Hematopoietic multipotent progenitor cell treated with erythropoietin and hydrocortisone succinate and interleukin-3 and kit ligand, for 15 days (in vitro differentiated cells): ENCODE measurements at places on chromosomes 2 and 18.

DNA sequence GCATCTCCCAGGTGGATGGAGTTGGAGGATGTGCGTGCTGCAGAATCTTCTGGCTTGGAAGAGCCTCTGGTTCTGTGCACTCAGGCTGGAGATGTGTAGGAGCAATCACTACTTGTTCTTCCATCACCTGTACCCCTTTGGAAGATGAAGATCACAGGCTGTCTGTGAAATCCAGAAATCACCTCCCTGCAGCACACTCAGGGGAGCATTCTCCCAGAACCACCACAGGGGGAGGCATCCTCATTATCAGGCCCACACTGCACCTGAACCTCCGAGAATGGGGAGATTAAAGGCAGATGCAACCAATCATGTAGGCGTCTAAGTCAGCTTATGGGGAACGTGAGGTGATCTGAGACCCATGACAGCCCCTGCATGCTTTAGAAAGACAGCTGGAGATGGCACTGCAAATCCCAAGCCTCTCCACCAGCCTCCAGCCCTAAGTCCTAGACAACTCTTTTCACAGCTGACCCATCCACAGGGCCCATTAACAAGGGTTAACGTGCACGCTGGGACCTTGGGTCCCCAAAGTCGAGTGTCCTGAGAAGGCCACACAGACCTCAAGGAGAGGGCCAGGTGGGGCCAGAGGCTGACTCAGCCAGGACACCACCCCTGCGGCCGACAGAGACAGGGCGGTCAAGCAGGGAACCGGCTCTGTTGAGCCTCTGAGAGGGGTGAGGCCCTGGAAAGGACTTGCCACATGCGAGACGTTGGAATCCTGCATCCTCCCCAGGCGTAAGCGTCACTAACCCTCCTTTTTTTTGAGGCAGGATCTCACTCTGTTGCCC, 314.9 kb downstream of the EIPR1 start:
- DNase-seq, result no peak

DNA sequence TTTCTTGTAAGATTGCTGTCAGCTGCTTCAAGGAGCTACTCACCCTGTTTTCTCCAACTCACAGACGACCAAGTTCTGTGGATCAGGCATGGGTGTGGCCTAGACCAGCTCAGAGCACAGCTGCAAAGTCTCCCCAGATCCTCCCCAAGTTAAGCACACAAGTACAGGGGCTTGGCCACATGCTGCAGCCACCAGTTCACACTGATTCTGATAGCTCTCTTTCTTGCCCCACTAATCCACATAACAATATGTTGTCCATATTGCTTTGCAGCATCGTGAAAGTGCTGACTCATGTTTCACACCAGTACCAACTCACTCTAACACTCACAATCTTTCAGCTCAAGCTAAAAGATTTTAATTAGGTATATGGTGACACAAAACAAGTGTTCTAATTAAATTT, 437.0 kb downstream of the PARD3B start:
- no peak for DNase-seq

GRCh38 chr2:102027036-102027980, 35.5 kb downstream of the IL1R2 start:
- no peak for DNase-seq

DNA sequence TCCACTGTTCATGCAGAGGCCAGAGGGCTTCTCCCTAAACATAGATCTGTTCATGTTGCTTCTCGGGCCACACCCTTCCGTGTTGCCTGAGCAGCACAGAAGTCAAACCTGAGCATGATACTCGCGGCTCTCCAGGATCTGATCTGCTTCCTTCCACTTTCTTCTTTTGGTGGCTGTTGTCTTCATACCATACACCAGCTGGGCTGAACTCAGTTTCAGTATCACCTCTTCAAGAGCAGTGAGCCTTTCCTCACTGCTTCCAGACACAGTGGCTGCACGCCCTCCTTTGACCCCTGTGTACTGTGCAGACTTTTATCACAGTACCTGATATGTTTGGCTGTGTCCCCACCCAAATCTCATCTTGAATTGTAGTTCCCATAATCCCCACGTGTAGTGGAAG, 348.9 kb downstream of the NBAS start:
- no peak for DNase-seq

- no peak for DNase-seq
These were observed 207.3 kb upstream of the GYPC start for GRCh38 chr2:126448611-126449010.
